ENCODE measurements at places on chromosomes 2 and 18.
A peak's percentile ranks its signal among the peaks of the same experiment; 100 is the strongest.

- no peak for DNase-seq
Observed at GRCh38 chr2:53188851-53189510, 578.6 kb upstream of the CHAC2 start.

DNA sequence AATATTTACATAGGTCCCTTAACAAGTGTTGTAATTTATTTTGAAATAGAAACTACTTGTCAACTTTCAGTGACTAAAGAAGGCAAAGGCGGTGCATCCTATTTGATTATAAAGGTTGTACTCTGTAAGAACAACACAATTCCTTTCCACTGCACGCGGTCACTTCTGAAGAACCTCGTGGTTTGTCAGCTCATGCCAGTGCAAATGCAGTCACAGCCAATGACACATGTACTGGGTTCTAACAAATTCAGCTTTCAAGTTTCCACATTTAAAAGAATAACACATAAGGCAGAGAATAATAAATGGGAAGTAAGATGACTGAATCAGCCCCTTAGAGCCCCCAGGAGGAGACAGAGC is 39.7 kb downstream of the CYB5A start:
- no peak for DNase-seq

DNA sequence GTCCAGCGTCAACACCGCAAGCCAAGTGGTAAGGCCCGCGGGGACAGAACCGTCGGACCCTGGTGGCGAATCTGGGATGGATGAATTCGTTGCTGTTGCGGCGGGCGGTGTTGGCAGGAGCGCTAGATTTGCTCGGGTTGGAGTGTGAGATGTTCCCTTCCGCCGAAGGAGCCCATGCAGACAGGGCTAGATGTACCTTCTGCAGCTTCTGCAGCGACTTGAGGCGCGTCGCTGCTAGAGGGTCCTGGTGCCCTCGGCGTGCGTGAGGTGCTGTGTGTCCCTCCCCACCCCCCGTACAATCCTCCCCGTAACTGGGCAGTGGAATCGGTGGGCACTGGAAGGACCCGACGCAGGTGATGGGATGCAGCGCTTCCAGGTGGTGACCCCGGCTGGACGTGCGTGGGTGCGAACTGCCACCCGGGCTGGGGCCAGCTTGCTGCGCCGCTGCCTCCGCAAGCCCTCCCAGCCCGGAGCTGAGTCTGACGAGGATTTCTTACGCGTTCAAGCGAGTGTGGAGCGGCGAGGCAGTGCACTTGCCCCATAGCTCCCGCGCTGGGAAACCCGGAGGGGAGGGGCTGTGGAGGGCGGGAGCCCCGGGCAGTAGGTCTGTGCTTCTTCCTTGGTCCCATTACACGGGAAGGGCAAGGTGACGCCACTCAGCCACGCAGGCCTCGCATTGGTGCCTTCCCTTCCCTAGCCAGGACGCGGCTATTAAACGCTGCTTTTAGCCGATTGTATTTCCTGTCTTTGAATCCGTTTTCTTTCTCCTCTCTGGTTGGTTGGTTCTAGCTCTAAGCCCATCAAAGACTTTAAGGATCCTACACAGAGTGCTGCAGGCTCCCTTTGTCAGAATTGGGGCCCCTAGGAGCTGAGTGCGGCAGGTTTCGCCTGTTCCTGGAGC is 34.2 kb downstream of the CHRNA1 start:
- no peak for DNase-seq

GRCh38 chr18:55185391-55185790 is 226.1 kb upstream of the CCDC68 start:
- DNase-seq = no peak

DNA sequence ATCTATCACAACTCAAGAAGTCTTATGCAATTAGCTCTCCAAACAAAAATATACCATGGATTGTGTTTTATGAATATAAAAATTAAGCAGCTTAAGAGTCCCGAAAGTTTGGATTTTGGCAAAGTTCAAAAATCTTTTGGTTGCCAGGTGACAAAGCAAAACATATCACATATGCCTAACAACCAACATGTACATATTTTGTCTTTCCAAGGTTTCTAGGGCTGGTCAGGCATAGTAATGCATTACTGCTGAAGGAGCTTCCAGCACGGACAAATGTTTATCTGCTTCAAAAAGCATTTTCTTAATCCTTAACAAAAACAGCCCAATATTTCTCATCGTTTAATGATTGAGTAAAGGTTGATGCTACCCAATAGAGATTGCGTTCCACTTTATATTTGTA is 1327.1 kb upstream of the ZEB2 start:
- DNase-seq = no peak

- no peak for DNase-seq
Observed at GRCh38 chr2:174326161-174327020, 8.4 kb upstream of the SP9 start.

DNA sequence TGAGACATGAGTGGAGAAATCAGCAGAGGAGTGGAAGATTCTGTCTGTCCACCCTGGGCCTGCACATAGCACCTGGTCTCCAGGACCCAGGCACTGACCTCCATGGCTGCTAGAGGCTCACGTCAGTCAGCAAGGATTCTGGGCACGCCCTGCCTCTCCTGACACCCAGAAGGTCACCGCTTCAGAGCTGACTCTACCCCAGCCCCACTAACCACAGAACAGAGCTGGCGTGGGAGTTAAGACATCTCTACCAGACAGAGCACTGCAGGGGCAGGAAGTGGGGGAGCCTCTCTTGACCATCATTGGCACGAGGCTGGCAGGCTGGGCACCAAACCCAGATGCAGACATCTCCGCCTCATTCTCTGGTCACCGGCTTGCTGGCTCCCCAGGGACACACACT is 3.0 kb downstream of the ADCY3 start:
- DNase-seq = no peak

DNA sequence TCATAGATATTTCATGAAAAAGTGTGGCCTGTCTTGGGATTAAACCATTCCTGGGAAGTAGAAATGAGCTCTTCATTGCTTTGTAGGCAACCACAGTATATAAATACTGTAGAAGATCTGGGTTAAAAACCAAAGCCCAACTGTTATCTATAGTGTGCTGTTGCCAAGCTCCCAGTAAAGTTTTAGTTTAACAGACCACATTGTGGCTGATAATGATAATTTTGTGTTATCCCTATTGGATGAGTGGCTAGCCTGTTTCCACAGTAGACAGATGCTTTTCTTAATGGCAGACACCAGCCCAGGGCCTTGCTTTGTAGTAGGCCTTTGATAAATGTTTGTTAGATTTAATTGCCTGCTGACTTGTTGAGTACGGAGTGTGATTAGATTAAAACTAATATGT is 52.1 kb downstream of the FMNL2 start:
- DNase-seq = no peak

- DNase-seq = peak; percentile 90
Observed at GRCh38 chr2:235263205-235264120, 230.4 kb upstream of the AGAP1 start.

- no peak for DNase-seq
Observed at GRCh38 chr2:241179899-241180298, 8.6 kb upstream of the ANO7 start.

DNA sequence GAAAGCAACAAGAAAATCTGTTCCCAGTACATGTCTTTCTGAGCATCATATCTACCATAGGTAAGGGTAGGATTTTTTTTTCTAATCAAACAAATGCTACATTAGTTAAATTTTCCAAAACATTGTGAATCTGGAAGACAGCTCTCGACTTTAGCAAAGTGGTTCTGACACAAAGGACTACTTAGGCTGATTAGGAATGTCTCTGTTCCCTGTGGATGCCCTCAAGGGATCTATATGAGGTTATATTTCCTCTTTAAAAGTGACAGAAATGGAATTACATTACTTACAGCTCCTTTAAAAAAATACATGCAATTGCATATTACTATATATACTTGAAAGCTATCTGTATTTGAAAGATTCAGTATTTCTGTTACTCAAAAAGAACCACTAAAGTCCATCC is 15.4 kb downstream of the NYAP2 start:
- no peak for DNase-seq

- no peak for DNase-seq
Observed at GRCh38 chr2:142020368-142020767, 110.4 kb downstream of the LRP1B start.
